ENCODE measurements at places on chromosomes 7 and 10.
A peak's percentile ranks its signal among the peaks of the same experiment; 100 is the strongest.

- no peak for DNase-seq
Measured at GRCh38 chr10:131649617-131650016, 251.2 kb upstream of the PPP2R2D start.

- DNase-seq = peak; percentile 9
Measured at GRCh38 chr7:34727464-34727995, 69.5 kb downstream of the NPSR1 start.

DNA sequence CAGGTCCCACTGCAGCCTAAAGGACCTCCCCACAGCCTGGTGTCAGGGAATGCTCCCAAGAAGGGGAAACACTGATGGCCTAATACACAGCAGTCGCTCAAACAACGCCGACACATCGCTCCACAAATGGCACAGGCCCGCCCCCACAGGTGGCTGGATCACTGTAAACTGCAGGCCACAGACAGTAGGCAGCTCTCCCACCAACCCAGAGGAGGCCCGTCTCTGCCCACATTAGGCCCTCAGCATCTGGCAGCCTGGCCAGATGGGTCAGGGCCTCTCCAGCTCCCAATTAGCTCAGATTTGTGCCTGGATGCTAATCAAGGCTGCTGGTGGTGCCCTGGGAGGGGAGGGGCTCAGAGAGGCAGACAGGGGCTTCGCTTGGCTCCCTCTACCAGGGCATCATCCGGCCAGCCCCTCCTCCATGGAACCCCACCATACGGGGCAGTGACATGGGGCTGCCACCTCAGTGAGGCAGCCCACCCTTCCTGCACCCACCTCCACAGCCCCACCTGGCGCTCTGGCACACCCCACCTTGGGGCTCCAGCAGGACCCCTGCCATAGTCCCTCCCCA is 42.7 kb downstream of the CAMK2B start:
- DNase-seq = peak; percentile 64

GRCh38 chr7:105015390-105015965 is 1.5 kb downstream of the KMT2E start:
- peak; percentile 31 for DNase-seq

- no peak for DNase-seq
Measured at GRCh38 chr7:102966465-102966864, 53.7 kb downstream of the LRRC17 start.

GRCh38 chr7:133675510-133676218 is 422.8 kb downstream of the EXOC4 start:
- no peak for DNase-seq

DNA sequence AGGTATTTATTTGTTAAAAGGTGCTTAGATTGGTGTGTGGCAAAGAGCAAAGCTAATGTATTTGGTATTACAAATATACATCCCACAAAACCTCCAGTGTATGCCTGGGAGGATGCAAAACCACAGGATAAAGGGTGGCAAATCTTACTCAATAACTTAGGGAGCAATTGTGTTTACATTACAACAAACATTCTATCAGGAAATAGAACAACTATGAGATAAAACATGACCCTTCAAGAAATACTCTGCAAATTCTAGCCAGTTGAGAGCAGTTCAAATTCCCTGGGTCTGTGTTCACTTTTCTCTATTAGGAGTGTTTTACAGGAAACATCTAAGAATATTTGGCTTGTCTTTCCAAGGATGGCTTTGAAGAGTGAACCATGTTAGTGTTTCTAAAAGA is 64.9 kb downstream of the CUL1 start:
- DNase-seq = no peak

DNA sequence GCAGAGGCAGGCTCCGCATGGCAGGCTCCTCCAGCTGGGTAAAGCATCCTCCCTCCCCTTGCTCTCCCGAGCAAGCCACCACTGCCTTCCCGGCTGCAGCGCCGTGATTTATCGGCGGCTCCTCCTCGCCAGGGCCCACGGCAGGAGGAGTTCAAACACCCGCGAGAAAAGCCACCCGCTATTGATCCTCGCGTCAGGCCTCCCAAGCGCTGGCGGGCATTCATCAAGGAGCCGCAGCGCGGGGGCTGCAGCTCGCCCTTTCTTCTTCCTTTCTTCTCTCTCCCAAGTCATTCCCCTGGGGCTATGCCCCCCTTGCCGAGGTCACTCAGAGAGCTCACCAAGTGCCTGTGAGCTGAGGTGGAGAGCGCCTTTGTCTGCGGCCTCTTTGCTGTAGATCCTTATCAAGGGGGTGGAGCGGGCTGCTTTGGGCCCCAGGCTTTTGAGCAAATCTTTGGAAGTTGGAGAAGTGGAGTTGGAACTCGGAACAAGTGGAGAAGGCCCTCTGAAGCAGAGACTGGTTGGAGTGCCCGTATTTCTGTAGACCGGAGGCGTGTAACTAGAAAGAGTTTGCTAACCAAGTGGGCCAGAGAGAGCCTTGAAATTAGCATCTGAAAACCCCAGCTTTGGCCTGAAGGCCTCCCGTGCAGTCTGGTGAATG is 107.2 kb upstream of the PPIF start:
- no peak for DNase-seq

DNA sequence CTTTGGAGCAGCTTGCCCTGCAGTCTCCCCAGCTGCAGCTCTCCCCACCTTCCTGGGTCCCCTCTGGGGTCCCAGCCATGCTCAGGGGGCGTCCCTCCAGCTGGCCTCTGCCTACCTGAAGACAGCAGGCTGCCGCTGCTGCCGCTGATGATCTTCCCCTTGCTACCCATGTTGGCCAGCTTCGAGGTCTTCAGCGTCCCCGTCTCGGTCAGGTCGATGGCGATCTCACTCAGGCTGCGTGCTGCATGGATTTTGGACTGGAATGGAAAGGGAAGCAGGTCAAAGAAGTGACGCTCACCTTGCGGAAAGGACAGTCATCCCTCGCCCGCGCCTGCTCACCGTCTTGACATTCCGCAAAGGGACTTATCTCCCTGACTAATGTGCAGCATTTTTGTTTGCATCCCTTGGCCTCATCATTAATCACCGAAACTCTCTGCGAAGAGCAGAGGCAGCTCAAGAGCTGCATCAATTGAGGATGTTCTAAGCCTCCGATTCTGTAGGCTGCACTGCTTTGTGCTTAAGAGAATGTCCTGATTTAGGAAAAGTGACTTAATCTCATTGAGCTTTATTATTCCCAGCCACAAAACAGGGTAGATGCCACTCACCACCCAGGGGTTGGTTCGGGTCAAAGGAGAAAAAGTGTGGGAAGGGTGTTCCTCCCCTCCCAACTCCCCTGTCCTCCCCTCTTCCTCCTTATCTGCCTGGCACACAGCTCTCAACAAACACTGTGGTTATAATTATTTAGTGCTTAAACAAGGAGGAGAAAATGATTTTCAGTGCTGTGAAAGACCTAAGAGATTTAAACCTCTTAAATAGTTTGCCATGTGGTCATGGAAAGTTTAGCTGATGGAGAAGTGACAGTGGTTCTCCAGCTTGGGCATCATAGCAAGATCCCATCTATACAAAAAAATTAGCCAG is 107.3 kb downstream of the PRPF18 start:
- DNase-seq = no peak

GRCh38 chr10:14040787-14041631 is 289.7 kb downstream of the FRMD4A start:
- DNase-seq = no peak

DNA sequence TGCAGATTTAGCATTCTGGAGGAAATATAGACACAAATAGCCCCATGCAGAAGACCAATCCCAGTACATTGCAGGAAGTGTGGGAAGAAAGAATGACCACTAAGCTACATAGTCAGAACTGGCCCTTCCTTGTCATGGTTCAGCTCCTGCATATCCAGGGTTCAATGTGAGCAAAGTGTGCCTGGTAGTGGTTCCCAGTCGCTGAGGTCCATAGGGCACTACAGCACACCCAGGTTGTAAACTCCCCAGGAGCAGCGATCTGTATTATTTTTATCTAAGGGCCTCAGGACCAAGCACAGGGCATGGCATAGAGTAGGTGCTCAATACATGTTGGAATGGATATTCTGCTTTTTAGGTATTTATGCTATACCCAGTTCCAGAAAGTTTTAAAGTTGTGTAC is 114.4 kb downstream of the RTKN2 start:
- no peak for DNase-seq

GRCh38 chr10:29482591-29483431 is 152.0 kb downstream of the SVIL start:
- no peak for DNase-seq

GRCh38 chr7:113812591-113813255 is 106.1 kb downstream of the PPP1R3A start:
- no peak for DNase-seq

DNA sequence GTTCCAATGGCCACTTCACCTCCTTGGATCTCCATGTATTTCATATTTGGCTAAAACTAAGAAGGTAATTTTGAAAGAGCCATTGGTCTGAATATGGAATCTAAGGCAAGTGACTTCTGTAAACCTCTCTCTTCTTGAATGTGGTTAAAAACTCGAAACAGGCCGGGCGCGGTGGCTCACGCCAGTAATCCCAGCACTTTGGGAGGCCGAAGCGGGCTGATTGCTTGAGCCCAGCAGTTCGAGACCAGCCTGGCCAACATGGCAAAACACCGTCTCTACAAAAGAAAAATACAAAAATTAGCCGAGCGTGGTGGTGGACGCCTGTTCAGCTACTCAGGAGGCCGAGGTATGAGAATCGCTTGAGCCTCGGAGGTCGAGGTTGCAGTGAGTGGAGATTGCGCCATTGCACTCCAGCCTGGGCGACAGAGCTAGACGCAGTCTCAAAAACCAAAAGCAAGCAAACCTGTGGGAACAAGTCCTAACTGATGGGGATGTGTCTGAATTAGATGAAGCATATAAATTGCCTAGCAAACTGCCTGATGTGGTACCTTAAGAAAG is 2.2 kb downstream of the LANCL2 start:
- DNase-seq = no peak

DNA sequence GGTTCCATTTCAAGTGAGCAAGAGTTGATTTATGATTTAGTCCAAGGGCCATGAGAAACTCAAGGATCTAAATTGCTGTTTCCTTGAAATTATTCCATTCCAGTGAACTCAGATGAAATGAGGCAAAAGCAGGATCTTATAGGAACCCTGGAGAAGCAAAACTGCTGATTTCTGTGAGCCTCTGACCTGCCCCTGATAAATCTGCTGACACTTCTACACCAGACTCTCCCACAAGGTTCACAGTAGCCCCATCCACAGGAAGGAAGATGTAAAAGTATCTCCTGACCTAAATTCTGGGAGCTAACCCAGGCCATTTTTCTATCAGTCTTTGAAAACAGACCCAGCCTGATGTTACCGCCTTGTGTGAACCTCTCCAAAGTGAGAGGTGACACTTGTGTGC is 987.6 kb upstream of the AUTS2 start:
- DNase-seq = no peak

- DNase-seq = no peak
Measured at GRCh38 chr7:27640884-27641574, 21.7 kb downstream of the HIBADH start.

DNA sequence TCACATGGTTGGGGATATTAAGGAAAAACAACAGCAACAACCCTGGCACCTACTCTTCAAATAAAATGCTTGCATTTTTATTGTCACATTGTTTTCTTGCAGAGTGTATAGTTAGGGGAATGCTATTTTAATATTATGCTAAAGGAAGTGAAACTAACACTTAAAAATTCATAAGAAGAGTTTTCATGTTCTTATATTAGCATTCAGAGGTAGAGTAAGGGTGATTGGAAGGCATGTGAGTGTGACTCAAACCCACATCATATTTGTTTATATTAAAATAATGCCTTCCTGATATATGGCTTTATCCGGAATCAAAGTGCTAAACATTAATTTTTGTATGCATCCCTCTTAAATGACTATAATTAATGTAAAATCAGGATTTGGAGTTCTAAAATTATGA is 59.8 kb upstream of the TES start:
- no peak for DNase-seq

- DNase-seq = no peak
Measured at GRCh38 chr7:76142861-76143260, 58.8 kb upstream of the SRRM3 start.

- DNase-seq = no peak
Measured at GRCh38 chr7:123528265-123528664, 6.1 kb downstream of the IQUB start.

DNA sequence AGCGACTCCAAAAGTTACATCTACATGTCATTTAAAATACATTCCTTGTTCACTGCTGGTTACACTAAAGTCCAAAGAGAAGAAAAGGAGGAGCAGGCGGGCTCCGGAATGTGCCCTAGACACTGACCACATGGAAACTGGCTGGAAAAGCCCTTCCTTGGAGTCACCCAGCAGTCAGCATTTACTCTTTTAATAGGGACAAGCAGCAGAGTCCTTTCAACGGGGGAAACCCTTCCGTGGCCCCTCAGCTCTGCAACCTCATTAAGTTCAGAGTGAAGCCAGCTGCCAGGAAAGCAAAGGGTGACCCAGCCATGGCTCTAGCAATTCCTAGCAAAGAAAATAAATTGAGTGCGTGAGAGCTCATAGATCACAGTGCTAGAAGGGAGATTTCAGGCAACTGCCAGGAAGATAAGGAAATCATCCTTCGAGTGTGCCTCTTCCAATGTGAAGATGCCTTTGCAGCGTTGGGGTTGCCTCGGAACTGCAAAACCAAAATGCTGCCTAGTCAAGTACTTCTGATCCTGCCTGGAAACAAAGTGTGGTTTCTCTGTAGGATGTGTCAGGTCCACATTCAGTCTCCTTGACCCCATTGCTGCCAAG is 101.6 kb downstream of the SORBS1 start:
- no peak for DNase-seq

DNA sequence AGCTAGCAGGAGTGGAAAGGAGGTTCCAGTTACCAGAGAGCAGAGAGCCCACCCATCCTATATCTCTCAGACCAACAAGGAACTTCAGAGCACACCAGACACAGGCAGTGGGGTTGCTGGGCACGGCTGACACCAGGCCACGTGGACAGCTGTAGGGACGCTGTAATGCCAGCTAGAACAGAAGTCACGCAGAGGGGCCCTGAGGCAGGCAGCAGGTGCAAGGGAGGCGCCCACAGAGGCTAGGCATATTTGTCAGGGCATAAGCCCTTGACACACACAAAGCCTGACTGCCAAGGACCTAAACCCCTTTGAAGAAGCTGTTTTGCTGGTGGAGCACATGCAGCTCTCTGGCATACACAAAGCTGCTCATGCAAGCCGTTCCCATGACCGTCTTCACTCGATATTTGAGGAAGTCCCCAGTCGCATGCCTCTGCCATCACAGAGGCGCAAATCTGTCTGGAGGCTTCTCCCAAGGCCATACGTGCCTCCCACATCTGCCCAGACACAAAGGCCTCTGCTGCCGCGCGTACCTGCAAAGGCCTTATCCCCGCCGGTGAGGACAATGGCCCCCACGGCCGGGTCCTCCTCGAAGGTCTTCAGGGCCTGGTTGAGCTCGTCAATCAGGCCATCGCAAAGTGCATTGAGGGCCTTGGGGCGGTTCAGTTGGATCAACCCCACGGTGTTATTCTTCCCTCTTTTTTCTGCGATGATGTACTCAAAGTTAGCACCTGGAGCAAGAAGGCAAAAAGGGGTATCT is 2.9 kb downstream of the ECHS1 start:
- no peak for DNase-seq

GRCh38 chr10:107686095-107686494 is 521.6 kb upstream of the SORCS1 start:
- no peak for DNase-seq

GRCh38 chr7:142961973-142962926 is at the start of gene KEL:
Gene KEL (minus strand): TSS chr7:142962363. CDS start chr7:142962206, 157 bp downstream.
- no peak for DNase-seq

- peak; percentile 45 for DNase-seq
Measured at GRCh38 chr7:127393368-127394058, 1.0 kb upstream of the ZNF800 start.

GRCh38 chr7:25862261-25863004 is 289.6 kb upstream of the NFE2L3 start:
- peak; percentile 100 for DNase-seq

- no peak for DNase-seq
Measured at GRCh38 chr7:138892812-138893211, 88.4 kb downstream of the KIAA1549 start.
